ENCODE measurements at places on chromosomes 1 and 21.

DNA sequence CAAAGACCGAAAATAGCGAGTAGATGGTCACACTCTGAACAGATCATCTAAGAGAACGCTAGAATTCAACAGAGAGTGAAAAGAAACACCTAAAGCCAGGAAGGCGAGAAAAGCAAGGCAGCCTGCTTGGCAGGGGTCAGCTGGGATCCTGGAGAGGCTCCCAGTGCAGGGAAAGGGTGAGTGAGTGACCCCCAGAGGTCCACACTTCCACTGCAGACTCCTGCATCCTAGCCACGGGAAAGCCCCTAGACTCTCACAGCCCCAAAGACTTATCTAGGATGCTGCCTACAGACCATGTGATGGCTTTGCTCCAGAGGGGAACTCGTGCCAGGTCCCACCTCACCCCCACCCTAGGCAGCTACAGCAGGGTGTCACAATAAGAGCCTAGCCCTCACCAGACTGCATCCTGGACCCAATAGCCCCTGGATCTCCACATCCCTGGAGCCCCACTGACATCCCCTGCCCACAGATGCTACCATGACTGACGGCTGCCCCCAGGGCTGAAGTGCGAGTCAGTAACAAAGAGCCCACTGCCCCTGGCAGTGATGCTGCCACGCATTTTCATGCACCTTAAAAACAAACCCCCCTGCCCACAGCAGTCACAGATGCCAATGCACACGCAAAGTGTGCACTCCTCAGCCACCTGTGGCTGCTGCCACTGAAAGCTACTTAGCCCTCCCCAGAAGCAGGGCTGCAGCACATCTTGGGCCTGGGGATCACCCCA, 62.2 kb downstream of the PSMG1 start:
- DNase-seq: no peak

- DNase-seq: no peak
These were observed 2.1 kb upstream of the CAPN9 start for GRCh38 chr1:230745071-230745470.

DNA sequence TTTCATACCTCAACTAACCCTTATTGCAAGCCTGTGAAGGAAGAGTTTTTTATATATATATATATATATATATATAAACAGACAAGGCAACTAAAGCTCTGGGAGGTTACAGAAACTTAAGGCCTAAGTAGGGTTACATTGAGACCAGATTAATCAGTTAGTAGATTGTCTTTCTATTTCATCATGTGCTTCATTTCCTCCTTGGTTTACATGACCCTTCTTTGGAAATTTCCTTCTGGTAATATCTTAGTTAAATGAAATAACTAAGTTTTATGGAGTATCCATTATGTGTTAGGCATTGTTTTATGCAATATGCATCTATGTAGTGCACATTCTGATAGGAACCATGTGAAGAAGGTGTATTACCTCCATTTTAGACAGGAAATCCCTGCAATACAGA, 112.7 kb downstream of the FGGY start:
- DNase-seq: no peak

DNA sequence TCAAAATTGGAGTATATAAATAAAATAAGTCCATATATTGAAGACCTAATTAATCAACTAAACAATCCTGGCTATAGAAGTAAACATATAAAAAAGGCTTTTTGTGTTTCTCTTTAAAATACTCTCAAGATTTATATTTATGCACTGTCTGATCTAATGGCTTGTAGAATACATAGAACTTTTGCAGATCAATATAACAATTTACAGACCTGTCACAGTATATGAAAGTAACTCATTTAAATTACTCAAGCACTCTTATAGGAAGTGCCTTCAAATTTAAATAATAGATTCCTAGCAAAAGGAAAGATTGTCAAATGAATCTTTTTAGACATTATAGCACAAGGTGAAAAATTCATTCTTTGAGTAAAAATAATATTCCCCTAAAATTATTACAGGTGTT, 615.8 kb upstream of the RGS18 start:
- DNase-seq: no peak

All from stimulated activated CD4-positive, alpha-beta T cell treated with anti-CD3 and anti-CD28 coated beads, Interleukin-12 subunit alpha, Interleukin-12 subunit beta, amount 100 ng/mL, for 48 hours (primary cell).